CD4-positive, alpha-beta T cell treated with Interleukin-12 subunit alpha and Interleukin-12 subunit beta, for 1 hour (primary cell): ENCODE measurements at places on chromosomes 1 and 21.

DNA sequence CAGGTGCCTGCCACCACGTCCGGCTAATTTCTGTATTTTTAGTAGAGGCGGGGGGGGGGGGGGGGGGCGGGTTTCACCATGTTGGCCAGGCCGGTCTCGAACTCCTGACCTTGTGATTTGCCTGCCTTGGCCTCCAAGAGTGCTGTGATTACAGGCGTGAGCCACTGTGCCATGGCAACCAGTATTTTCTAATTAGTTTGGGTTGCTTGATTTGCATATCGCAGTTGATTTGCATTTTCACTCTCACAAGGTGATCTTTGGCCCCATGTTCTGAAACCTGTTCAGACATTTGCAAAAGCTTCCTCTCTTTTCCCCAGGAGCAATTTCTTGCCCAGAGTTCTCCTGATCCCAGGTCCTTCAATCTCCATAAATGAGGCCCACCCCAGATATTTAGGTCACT is 1.7 kb downstream of the TOR3A start:
- peak; percentile 17 for DNase-seq

DNA sequence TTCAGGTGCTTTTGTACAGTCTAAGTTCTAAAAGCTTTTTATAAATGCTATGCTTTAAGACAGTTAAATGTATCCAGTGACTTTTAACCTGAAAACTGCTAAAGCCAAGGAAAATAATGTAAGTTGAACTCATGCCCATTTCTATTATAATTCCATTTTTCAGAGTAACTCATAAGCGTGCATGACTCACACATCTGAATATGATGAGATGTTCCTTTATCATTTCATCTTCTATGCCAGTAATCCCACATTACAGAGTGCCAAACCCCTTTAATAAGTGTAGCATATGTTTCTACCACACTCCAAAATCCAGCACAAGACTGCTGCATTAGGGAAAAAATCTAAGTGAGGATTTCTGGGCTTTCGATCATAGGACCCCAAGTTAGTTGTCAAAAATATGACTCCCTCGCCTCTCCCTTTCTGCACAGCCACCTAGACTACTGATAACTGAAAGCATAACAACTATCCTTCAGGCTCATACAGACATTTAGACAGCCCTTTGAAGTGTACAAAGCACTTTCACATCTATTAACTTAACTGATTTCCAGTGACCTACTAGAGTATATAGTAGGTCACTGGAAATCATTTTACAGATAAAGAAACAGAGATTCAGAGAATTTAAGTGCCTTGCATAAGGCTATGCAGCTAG is 45.3 kb downstream of the JAK1 start:
- no peak for DNase-seq

DNA sequence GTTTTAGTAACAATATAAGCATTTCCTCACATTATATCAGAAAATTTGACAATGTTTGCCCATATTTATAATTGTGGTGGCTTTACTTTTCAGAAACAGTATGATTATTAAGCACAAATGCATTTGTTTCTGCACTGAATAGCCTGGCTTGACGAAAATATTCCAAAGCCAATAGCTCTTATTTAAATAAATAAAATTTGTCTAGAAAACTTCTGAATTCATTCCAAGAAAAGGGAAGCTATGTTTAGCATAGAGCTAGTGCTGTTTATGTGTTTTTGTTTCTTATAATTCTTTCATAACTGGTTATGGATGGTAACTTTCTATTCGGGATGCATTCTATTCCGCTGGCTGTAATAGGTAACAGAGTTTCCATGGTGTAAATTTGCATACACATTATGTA is 268.6 kb downstream of the PTBP2 start:
- DNase-seq: no peak

DNA sequence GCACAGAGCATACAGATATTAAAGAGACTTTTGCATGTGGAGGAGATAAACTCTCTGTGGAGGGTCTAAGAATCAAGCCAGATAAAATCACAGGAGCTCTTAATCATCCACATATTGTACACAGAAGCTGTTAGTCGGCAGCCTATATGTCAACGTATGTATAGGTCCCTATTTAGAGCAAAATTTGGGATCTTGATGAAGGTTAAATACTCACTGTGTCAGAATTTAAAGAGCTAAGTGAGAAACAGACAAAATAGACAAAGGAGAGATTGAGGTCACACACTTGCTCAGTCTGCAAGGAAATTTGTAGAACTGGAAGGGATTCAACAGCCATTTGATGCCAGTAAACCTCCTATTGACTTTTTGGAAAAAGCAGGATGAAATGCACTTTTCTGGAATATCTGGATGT is 4.1 kb upstream of the IRF2BP2 start:
- DNase-seq: no peak

- DNase-seq: no peak
Measured at GRCh38 chr1:58608945-58609344, 31.9 kb upstream of the TACSTD2 start.

- no peak for DNase-seq
Measured at GRCh38 chr21:32587120-32587519, 1.8 kb upstream of the TCP10L start.

GRCh38 chr1:23936481-23937176 is 23.0 kb upstream of the PNRC2 start:
- DNase-seq: no peak

DNA sequence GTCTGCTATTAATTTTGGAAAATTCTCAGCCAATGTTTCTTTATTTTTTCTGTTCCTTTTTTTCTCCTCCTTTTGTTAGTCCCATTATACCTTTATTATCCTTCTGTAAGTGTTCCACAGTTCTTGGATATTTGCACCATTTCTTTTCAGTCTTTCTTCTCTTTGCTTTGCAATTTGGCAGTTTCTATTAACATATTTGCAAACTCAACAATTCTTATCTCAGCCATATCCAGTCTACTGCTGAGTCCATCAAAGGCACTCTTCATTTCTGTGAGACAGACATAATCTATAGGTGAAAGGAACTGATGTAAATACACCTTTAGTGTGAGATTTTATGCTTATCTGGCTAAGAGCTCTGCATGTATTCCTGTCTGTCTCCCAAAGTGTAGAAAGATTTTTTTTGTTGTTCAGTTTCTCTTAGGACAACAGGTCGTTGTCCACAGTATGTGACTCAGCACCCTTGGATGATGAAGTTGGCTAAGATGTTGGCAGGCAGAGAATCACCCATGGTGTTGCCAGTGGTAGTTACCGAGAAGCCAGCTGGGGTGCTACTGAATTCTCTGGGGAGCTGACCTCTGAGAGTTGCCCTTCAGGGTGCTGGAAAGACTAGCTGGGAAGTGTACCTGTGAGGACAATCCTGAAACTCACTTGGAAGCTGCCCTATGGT is 38.4 kb downstream of the LEPR start:
- no peak for DNase-seq

DNA sequence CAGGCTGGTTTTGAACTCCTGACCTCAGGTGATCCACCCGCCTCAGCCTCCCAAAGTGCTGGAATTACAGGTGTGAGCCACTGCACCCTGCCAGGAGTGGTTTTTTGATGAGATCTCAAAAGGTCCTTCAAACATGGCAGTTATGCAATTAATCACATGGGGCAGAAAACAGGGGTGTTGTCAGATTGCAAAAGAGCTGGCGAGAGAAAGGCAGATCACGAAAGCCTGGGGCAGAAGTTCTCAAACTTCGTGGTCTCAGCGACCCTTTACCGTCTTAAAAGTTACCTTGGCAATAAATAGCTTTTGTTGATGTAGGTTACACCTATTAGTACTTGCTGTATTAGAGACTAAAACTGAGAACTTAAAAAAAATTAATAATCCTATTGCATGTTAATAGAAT is 16.1 kb downstream of the CNR2 start:
- DNase-seq: no peak

DNA sequence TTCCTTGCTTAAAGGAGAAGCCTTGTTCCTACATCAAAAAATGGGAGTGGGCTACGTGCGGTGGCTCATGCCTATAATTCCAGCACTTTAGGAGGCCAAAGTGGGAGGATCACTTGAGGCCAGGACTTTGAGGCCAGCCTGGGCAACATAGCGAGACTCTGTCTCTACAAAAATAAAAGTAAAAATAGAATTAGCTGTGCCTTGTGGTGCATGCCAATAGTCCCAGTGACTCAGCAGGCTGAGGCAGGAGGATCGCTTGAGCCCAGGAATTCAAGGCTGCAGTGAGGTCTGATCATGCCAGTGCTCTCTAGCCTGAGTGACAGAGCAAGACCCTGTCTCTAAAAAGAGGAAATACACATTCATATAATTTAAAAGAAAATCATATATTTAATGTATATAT is 127.1 kb downstream of the C1orf21 start:
- no peak for DNase-seq

- no peak for DNase-seq
Measured at GRCh38 chr1:6523566-6523965, 30.7 kb downstream of the NOL9 start.

DNA sequence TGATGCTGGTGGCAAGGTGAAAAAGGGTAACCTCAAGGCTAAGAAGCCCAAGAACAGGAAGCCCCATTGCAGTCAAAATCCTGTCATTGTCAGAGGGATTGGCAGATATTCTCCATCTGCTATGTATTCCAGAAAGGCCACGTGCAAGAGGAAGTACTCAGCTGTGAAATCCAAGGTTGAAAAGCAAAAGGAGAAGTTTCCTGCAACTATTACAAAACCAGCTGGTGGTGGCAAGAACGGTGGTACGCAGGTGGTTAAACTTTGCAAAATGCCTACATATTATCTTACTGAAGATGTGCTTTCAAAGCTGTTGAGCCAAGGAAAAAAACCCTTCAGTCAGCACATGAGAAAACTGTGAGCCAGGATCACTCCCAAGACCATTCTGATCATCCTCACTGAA is 13.7 kb upstream of the VPS45 start:
- no peak for DNase-seq

DNA sequence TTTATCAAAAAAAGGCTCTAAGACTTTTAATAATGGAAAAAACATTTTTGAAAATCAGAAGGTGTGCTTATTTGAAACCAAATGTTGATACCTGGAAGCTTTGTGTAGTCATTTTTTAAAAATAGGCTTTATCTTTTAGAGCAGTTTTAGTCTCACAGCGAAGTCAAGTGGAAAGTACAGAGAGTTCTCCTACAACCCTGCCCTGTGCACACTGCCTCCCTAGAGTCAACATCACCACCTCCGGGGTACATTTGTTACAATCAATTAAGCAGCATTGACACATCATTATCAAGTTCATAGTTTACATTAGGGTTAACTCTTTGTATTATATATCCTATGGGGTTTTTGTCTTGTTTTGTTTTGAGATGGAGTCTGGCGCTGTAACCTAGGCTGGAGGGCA is 10.7 kb upstream of the ERO1B start:
- DNase-seq: no peak

GRCh38 chr1:228104526-228105269 is 1.6 kb upstream of the C1orf35 start:
- DNase-seq: no peak

GRCh38 chr1:29500651-29501050 is 264.3 kb downstream of the PTPRU start:
- no peak for DNase-seq

GRCh38 chr1:226664413-226665101 is 74.5 kb downstream of the ITPKB start:
- DNase-seq: no peak

GRCh38 chr1:115289940-115290339 is 48.1 kb downstream of the NGF start:
- no peak for DNase-seq

- no peak for DNase-seq
Measured at GRCh38 chr1:36663772-36664430, 181.2 kb upstream of the CSF3R start.

DNA sequence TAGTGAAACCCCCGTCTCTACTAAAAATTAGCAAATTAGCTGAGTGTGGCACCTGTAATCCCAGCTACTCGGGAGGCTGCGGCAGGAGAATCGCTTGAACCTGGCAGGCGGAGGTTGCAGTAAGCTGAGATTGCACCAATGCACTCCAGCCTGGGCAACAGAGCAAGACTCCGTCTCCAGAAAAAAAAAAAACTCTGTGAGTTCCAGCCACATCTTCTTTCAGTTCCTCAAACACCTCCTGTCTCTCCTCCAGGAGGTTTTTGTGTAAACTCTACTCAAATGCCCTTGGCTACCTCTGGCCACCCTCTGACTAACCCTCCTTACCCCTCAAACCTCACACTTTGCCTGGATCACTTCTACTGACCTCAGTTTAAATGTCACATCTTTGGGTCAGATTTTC is 38.1 kb downstream of the RCSD1 start:
- DNase-seq: no peak

- no peak for DNase-seq
Measured at GRCh38 chr1:214435867-214436266, 115.5 kb downstream of the PTPN14 start.

GRCh38 chr1:35364741-35365140 is 96.2 kb downstream of the ZMYM4 start:
- no peak for DNase-seq

GRCh38 chr21:33019885-33020557 is 5.7 kb upstream of the OLIG2 start:
- no peak for DNase-seq

- no peak for DNase-seq
Measured at GRCh38 chr1:93756657-93757056, 75.0 kb upstream of the BCAR3 start.

DNA sequence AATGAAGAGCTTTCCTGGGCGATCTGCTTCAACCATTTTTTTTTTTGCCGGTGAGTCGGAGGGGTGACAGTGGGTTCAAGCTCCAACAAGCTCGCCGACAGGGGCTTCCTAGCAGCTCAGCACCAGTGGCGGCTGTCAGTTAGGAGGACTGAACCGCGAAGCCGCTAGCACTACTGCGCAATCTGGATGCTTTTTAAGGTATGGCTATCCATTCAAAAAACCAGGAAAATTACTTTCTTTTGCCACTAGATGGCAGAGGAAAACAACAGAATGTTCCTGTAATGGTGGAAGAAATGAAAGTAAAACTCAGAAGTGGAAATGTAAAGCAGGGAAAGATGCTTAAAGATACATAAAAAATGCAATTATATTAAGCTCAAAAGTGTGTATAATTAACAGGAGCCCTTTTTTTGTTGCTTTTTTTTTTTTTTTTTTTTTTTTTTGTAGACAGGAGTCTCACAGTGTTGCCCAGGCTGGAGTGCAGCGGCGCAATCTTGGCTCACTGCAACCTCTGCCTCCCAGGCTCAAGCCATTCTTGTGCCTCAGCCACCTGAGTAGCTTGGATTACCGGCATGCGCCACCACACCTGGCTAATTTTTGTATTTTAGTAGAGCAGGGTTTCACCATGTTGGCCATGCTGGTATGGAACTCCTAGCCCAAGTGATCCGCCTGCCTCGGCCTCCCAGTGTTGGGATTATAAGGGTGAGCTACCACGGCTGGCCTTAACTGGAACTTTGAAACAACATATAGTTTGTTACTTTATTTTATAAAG is 8.5 kb downstream of the KYAT3 start:
- DNase-seq: peak; percentile 75
